ENCODE measurements at places on chromosomes 1 and 21. TPM values are rescaled to one million over a fixed set of nuclear protein-coding genes. Genes with fewer than 3 reads are reported as not detected.

Gene LCE2C
- not detected for total RNA-seq

Gene FAM72D
- 0.72 TPM for total RNA-seq

Gene KRTAP13-2
- not detected for total RNA-seq

Gene OR10T2
- total RNA-seq, result not detected

Gene LCE2B
- total RNA-seq, result not detected
